ENCODE measurements at places on chromosomes 5 and 9. TPM values are rescaled to one million over a fixed set of nuclear protein-coding genes. Genes with fewer than 3 reads are reported as not detected.

DNA sequence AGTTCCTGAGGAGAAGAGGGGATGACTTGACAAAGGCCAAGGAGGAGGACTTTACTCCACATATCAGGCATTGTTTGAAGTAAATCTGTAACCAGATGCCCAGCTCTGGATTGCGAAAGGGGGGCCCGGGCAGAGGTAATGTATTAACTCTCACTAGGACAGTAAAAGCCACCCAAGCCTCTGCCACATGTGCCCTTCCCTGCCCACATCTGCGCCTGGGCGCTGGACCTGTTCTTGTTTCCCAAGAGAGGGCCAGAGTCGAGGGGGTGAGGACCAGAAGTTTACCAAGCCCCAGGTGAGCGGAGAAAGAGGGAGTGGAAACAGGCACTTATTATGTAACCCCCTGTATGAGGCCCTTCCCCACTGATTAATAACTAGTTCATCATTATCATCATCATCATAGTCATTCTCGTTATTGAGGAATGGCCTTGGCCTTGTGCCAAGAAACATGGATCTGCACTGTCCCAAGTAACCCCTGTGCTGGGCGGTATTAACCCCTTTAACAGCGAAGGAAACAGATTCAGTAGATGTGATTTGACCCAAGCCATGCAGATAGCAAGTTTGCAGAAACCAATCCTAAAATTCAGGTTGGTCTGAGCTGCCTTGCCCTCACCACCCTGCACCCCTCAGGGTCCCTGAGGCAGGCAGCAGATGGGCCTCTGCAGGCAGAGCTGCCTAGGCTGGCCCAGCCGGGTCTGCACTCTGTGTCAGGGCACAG lies at the start of gene SLC23A1:
Gene SLC23A1, minus strand, starts transcription at position 23 of the 718 bp plus-strand sequence. CDS start 44 bp downstream, outside the sequence.
- peak; percentile 49 for DNase-seq

DNA sequence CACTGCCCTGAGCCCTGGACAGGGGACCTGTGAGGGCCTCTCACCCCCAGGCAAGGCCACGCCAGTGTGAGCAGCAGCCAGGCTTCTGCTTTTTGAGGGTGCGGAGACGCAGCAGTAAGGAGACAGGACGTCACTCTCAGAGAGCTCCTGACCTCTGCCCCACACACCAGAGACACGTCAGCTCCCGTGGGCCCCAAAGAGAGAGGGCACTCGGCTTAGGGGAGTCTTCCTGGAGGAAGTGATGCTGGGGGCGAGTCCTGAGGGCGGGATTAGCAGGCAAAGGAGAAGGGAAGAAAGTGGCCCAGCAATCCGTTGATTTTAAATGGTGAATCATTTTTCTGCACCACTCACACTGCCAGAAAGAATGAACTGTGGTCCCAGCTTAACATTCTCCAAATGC lies 24.0 kb upstream of the SLC9A3 start:
- no peak for DNase-seq

DNA sequence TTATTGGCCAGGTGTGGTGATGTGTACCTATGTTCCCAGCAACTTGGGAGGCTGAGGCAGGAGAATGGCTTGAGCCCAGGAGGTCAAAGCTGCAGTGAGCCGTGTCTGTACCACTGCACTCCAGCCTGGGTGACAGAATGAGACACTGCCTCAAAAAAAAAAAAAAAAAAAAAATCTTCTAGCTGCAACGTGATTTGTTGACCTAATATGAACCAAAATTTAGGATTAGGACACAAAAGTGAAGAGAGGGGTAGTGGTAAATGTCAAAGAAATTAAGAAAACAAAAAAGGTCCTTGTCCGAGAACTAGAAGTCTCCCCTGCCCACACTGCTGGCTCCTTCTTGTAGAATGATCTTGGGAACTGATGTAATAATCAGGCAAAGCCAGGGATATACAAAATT lies 272.0 kb downstream of the EFNA5 start:
- no peak for DNase-seq

The BASP1 gene
- total RNA-seq: 46.9 TPM

The GARNL3 gene
- 7.3 TPM for total RNA-seq

DNA sequence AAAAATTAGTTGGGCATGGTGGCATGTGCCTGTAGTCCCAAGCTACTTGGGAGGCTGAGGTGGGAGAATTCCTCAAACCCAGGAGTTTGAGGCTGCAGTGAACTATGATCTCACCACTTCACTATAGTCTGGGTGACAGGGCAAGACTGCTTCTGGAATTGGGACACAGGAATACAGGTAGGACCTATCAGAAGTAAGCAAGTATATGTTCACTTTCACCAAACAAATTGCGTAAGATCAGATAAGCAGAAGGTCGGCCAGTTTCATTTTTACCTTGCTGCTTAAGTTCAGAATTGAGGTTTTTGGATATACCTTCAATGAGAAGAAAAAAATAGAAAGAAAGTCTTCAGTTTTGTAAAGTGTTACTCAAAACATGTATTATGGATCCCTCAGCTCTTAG lies 171.7 kb downstream of the MAT2B start:
- no peak for DNase-seq

- DNase-seq: no peak
These were observed 367.1 kb upstream of the KLF4 start for GRCh38 chr9:107856633-107857032.

The GCNT4 gene
- 1.1 TPM for total RNA-seq

DNA sequence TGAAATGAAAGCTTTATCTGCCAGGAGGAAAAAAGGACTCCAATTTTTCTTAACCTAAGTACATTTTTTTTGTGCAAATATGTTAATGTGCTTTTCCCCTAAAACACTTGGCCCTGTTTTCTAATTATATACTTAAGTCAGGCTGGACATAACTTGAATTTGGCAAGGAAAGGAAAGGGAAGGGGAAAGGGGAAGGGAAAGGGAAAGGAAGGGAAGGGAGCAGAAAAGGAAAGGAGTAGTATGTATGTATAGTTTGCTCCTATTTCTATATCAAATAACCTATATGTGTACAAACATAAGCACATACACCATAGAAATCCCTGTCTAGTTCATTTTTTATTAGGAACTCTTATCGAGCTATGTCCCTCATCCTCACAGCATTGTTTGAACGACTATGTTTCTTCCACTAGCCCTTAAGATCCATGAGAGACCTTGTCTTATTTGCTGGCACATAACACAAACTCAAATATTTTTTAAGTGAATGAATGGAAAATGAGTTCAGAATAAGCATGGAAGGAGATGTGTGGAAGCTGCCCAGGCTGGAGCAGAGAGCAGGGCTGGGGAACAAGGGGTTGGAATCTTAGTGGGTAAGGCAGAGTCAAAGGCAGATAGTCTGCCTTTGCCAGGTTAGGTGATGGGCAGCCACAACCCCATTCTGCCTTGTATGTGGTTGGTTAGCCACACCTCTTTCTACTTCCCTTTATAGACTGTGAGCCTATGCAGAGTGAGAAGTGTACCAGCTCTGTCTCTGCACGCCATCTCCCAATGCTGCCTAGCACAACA lies 70.0 kb downstream of the KLHL3 start:
- DNase-seq: no peak

GRCh38 chr5:172175263-172175719 lies 12.7 kb downstream of the STK10 start:
- no peak for DNase-seq

All from endodermal cell (in vitro differentiated cells).